ENCODE measurements at places on chromosomes 4 and X.

GRCh38 chr4:31539284-31540069 lies 819.3 kb downstream of the PCDH7 start:
- DNase-seq = no peak

- DNase-seq = no peak
Measured at GRCh38 chr4:25939330-25939729, 25.3 kb downstream of the SMIM20 start.

- no peak for DNase-seq
Measured at GRCh38 chrX:110588164-110588563, 207.5 kb downstream of the CHRDL1 start.

GRCh38 chr4:84977396-84977795 lies 10.9 kb upstream of the WDFY3 start:
- no peak for DNase-seq

- DNase-seq = no peak
Measured at GRCh38 chr4:123994917-123995316, 598.3 kb downstream of the SPRY1 start.

- no peak for DNase-seq
Measured at GRCh38 chr4:31755751-31756150, 1035.6 kb downstream of the PCDH7 start.

- no peak for DNase-seq
Measured at GRCh38 chr4:24570172-24570571, 14.2 kb downstream of the DHX15 start.

GRCh38 chrX:39613997-39614679 lies 483.6 kb downstream of the BCOR start:
- DNase-seq = no peak

DNA sequence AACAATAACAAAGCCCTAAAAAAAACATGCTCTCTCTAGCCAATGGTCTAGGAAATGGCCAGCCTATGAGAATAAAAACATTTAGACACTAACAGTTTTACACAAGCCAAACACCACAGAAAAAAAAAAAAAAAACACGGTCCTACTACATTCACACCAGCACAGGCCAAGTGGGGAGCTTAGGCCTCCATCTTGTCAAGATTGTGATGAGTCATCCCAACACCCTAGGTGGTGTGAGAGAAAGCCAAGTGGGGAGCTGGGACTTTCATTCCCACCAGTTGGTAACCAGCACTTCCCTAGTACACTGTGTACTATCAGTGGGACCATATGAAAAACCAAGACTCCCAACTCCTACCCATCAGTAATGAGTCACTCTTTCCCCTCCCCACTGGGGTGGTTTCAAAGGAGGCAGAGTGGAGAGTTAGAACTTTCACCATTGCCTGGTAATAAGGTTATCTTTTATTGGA lies 95.6 kb downstream of the ADAMTS3 start:
- no peak for DNase-seq

GRCh38 chr4:156976147-156976546 lies 4.5 kb upstream of the PDGFC start:
- no peak for DNase-seq

GRCh38 chr4:151031831-151032605 lies 16.9 kb upstream of the LRBA start:
- no peak for DNase-seq

DNA sequence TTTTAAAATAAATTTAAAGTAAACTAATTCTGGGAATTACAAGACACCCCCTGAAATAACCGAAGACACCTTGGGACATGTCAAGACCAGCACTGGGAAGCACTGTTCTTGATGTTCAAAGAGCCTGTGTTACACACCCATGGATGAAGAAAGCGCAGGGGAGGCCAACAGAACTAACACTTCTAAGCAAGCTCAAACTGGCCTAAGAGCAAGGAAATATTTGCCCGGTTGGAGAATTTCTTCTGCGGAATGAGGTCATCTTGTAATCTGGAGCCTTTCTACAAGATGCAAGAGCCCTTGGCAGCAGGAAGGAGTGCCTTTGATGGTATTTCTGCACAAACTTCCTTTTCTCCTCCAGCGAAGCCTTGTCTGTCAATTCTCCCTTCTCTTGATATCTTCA lies 9.3 kb upstream of the EFHC2 start:
- DNase-seq = no peak

DNA sequence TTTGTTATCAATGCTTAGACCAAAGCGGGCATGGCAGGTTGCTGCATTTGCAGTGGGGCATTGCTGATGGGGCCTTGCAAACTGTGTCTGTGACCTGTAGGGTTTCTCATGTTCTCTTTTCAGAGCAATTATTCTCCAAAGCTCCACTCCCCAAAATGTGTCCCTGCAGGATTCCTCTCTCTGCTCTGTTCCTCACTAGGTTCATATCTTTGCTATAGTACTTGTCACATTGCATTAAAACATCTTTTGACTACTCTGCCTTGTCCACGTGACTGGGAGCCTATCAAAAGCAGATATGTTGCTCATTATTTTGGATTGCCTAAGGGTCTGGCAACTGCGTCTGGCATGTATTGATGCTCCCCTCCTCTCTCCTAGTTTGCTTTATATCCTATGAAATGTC lies 177.7 kb upstream of the MID1 start:
- DNase-seq = no peak

GRCh38 chrX:38939067-38939466 lies 137.8 kb downstream of the MID1IP1 start:
- no peak for DNase-seq

GRCh38 chr4:17805580-17806155 lies 4.9 kb downstream of the DCAF16 start:
- DNase-seq = no peak

Data from CD8-positive, alpha-beta T cell (primary cell).